Hematopoietic multipotent progenitor cell (in vitro differentiated cells): ENCODE measurements at places on chromosomes 12 and 14.

- DNase-seq: no peak
These were observed 369.3 kb downstream of the NUAK1 start for GRCh38 chr12:105769486-105769885.

DNA sequence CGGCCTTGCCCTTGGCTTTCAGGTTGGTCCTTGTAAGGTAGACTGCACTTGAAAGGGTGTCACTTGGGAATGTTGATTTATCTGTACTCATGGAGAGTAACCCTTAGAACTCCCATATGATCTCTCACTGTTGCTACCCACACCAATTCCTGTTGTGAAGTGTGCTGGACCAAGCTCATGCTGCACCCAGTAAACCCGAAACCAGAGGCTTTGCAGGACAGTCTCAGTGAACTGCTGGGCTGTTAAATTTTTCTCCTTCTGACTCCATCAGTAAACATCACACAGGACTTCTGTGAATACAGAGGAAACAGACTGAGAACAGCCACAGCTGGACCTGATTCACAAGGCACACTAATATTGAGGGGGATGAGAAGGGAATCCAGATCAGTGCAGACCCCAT lies 783.0 kb downstream of the TMEM121 start:
- DNase-seq: no peak

DNA sequence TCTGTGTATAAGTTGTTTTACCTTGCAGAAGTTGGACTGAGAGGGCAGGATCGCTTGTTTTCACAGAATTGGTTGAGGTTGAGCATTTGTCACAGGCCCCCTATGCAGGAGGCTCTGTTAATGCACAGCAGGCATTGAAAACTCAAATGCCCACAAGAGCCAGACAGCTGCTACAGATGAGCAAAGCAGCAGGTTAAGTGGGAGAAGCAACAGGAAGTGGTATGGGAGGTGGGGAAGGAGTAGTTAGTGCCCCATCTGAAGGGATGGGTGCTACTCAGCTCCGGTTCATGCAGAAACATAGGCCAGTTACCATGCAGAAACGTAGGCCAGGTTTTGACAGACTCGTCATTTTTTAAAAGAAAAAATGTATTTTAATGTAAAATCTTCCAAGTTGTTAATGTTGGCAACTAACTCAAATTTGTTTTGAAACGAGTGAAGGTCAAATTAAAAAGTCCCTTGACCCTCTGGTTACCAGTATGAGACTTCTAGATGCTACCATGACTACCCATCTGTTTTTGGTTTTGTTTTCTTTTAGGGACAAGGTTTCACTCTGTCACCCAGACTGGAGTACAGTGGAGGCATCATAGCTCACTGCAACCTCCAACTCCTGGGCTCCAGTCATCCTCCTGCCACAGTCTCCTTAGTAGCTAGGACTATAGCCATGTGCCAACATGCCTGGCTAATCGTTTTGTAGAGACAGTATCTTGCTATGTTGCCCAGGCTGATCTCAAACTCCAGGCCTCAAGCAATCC lies 84.7 kb upstream of the FRMD6 start:
- no peak for DNase-seq

DNA sequence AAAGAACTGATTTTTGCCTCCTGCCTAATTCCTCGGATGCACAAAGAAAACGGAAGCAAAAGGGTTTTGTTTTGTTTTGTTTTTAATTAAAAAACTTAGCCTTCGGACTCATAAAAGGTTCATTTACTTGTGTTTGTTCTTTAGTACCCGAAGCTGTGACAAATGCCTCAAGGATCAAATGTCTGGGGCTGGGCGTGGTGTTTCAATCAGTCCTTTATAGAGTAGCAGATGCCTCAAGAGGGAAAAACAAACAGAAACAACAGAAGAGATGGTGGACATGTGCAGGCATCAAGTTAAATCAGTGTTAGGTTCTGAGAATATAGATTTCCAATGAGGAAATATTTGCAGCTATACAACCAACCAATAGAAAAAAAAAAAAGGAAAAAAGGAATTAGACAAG lies 1.6 kb upstream of the WIF1 start:
- DNase-seq: no peak

- peak; percentile 35 for DNase-seq
These were observed 10.9 kb downstream of the GATC start for GRCh38 chr12:120457133-120457532.
